Stimulated activated naive CD4-positive, alpha-beta T cell (primary cell): ENCODE measurements at places on chromosomes 7 and 10.

DNA sequence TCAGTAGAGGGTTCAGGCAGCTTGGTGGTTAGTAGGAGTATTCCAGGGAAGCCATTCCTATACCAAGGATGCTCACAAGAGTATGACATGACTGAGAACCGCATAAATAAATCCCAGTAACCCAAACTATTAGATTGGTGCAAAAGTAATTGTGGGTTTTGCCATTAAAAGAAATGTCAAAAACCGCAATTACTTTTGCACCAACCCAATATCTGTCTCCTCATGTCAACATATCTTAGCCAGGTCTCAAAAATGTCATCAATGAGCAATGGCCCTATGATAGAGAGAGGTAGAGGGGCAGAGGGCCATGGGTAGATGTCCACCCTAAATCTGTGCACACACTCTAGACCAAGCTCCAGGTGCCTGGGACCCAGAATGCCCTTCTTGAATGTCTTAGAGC, 23.6 kb downstream of the NEUROD6 start:
- no peak for DNase-seq

GRCh38 chr7:116340943-116341907, 130.9 kb downstream of the TES start:
- no peak for DNase-seq

GRCh38 chr7:35878351-35878750, 77.5 kb downstream of the SEPTIN7 start:
- no peak for DNase-seq

DNA sequence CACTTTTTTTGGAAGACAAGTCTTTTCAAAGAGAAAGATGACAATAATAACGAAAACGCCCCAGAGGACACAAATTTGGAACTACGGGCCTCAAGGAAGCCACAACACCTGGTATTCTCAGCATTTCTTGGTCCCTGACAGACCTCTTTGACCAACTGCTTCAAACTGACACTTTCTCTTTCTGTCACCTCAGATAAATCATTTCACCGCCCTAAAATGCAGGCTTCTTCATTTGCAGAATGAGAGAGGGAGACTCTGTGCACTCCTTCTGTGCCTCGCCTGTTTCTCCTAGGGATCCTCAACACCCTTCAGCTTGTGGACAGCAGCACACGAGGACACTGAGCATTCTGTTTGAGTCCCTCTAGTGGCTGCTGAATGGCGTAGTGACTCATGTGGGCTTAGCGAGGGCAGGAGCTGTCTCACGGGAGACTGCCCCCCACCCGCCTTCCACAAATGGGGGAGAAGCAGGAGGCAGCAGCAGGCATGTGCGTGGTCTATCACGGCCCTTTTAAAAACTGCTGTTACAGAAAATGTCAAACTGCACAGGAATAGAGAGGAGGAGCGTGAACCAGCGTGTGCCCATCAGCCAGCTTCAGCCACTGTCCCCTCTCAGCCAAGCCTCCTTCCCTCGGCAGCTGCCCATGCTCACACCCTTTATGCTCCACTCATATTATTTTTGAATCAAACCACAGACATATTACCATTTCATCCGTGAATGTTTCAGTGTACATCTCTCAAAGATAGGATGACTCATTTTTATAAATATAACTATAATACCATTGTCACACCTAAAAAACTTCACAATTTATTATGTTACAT, 41.4 kb downstream of the GSDME start:
- DNase-seq = no peak

DNA sequence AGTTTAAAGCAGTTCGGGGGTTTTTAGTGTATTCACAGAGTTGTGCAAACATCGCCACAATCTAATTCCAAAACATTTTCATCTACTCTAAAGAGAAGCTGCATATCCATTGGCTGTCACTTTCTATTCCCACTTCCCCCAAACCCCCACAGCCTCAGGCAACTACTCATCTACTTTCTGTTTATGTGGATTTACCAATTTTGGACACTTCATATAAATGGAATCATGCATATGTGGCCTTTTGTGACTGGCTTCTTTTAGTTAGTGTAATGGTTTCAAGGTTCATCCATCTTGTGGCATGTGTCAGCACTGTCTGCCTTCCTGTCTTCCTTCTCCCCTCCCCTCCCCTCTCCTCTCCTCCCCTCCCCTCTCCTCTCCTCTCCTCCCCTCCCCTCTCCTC, 78.5 kb upstream of the FZD1 start:
- DNase-seq = no peak

DNA sequence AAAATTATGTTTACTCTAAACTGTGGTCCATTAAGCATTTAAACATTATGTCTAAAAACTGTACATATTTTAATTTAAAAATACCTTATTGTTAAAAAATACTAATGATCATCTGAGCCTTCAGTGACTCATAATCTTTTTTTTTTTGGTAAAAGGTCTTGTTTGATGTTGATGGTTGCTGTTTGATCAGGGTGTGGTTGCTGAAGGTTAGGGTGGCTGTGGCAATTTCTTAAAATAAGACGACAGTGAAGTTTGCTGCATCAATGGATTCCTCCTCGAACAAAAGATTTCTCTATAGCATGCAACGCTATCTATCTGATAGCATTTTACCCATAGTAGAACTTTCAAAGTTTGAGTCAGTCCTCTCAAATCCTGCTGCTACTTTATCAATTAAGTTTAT, 180.0 kb upstream of the AHR start:
- peak; percentile 6 for DNase-seq

DNA sequence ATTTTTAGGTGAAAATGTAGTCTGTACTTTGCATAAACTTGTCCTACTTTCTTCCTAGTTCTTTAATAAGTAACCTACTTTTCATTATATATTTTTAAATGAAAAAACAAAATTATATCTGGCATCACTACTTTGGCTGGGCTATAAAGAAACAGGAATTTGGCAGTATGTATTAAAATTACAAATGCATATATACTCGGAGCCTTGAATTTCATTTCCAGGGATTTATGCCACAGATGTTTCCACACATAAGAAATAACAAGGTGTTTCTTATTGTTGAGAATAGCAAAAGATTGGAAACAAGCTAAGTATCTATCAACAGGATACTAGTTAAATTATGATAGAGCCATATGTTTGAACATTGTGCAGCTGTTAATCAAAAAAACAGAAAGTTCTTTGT, 2.2 kb upstream of the ARHGAP12 start:
- no peak for DNase-seq

GRCh38 chr7:29040579-29040925, 82.4 kb upstream of the TRIL start:
- DNase-seq = no peak

- DNase-seq = no peak
These were observed 34.8 kb upstream of the MSMB start for GRCh38 chr10:46080886-46081285.

- DNase-seq = peak; percentile 68
These were observed 61.3 kb downstream of the FOXL3 start for GRCh38 chr7:351256-351655.

GRCh38 chr7:36115448-36116321, 37.4 kb upstream of the EEPD1 start:
- DNase-seq = no peak

- no peak for DNase-seq
These were observed 149.4 kb downstream of the LRRN3 start for GRCh38 chr7:111240371-111240770.

DNA sequence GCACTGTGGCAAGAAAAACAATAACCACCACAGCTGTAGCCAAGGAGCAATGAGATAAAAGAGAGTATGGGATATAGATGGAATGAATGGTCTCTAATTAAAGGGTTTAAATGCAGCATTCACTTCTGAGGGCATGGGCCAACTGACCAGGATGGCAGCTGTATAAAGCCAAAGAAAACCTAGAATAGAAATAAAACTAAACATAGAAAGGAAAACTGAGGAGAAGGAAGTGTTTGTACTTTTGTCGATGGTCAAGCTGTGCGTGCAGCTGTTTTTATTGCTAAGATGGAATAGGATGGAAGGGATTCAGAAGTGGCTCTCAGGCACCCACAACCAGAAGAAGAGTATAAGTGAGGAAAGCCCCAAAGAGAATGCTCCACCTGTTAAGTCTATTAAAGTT, 37.9 kb downstream of the ZC3HC1 start:
- DNase-seq = no peak

- no peak for DNase-seq
These were observed 45.5 kb downstream of the VOPP1 start for GRCh38 chr7:55526770-55527169.

- DNase-seq = no peak
These were observed 9.7 kb upstream of the ANLN start for GRCh38 chr7:36379831-36380504.

DNA sequence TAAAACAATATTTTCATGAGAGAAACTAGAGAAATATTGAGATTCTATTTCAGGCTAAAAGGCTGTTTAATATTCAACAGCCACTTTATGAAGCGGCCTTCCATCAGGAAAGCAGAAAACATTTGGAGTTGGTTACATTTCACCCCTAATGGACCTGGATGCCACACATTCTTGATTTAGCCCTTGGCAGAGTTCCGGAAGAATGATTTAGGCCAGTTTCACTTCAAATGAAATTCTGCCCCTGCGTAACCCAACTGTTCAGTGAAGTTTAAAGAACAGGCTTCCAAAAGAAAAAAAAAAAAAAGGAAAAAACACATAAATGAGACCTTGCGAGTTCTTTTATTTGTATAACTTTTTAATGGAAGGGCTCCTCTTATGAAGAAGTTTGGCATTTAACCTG, 239.2 kb upstream of the AKR1E2 start:
- no peak for DNase-seq

DNA sequence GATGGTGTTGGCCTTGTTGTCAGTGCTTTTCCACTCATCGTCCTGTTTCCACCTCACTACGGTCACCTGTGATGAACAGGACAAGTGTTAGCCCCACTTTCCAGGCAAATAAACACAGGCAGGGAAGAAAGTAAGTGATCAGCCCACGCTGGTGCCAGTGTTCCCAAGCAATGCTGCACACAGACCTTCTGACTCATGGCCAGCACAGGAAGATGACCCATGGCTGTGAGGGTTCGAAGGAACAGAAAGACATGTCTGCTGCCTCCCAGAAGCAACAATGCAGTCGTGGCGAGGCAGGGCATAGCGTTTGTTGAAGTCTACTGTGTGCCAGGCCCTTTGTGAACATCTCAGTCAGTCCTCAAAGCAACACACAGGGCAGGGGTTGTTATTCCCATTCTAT, 35.7 kb downstream of the SLC29A3 start:
- DNase-seq = no peak

GRCh38 chr7:3250725-3251124, 50.3 kb upstream of the SDK1 start:
- DNase-seq = no peak

DNA sequence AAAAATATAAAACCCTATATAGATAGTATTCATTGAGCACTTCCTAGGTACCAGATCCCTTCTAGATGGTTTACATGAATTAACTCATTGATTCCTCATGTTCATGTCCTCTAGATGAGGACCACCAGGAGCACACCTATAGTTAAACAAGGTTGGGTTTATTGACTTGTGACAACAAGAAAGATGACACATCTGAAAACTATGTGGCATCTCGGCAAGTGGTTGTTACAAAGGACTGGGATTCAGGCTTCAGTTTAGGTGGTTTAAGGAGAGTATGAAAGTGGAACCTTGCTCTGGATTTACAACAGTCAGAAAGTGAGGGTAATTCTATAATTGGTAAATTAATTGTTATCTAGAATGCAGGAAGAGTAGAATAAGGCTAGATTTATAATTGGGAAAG, 99.0 kb upstream of the PHF14 start:
- DNase-seq = no peak

GRCh38 chr10:113319479-113319878, 233.4 kb upstream of the HABP2 start:
- DNase-seq = no peak

- DNase-seq = no peak
These were observed 252.6 kb upstream of the COBL start for GRCh38 chr7:51569176-51569575.

DNA sequence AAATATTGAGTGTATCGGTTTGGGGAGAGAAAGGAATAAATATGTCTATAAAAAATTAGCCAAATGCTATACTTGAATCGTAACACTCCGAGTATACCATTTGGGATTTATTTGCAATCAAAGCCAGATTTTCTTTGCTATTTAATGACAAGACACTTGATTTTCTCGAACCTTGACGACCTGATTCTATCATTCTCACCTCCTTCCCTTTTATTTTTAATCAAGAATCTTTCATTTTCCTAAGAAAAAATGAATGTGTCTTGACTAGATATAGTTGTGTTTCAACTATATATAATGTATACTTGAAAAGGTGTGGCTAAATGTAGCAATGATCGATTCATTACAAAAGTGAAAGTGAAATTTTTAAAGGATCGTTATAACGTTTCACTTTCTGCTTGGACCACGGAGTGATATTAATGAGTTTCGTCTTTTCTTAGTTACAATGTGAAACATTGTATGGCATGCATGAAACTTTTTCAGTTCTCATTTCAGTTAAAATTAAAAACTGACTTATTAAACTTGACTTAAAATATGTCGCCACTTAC, 562 bp downstream of the NUB1 start:
- DNase-seq = peak; percentile 31

GRCh38 chr10:109247814-109248213, 675.5 kb downstream of the XPNPEP1 start:
- no peak for DNase-seq

DNA sequence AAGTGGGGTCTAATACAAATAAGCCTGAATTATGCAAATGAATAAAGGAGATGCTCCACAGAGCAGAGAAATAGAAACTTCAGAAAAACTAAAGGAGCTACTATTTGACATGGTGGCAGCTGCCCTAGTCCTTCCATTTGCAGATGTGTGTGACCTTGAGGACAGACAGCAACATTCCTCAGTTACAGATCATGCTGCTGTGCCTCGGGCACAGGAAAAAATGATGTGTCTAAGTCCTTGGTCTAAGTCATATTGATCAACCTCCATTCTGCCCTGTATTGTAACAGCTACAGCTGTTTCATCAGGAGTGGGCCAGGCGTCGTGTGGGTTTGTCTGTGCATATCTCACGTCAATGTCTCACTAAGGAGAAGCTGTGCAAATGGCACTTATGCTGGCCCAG, 710.4 kb downstream of the TNS3 start:
- no peak for DNase-seq
